Glomerular endothelial cell (primary cell): ENCODE measurements at places on chromosomes 5 and 9. TPM values are rescaled to one million over a fixed set of nuclear protein-coding genes. Genes with fewer than 3 reads are reported as not detected.

The GPX3 gene
- total RNA-seq, result 0.34 and 2.8 TPM in 2 replicates

The GCNT4 gene
- total RNA-seq, result 0.39 and 0.41 TPM in 2 replicates

The CACNA1B gene
- 0.15 and 0.41 TPM in 2 replicates for total RNA-seq

The ADGRD2 gene
- not detected in 2 replicates for total RNA-seq

The ACOT12 gene
- not detected in 2 replicates for total RNA-seq

The PALM2AKAP2 gene
- 3.9 and 5.3 TPM in 2 replicates for total RNA-seq

DNA sequence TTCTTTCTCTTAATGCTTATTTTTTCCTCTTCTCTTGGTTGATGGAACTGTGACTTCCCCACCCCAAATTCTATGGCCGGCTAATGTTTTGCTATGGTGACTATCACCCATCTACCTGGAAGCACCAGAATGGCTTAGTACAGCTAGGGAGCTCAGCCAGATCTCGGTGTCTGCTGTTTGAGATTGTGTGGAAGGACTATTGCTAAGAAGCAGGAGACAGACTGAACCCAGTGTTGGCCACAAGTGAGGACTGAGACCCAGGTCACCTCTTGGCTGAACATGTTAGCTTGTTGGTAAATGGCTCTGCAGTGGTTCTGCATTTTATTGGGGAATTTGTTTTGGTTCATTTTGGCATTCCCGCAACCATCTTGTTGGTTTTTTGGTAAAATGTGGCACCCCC, 2.7 kb downstream of the PRRC2B start:
- DNase-seq, result no peak

DNA sequence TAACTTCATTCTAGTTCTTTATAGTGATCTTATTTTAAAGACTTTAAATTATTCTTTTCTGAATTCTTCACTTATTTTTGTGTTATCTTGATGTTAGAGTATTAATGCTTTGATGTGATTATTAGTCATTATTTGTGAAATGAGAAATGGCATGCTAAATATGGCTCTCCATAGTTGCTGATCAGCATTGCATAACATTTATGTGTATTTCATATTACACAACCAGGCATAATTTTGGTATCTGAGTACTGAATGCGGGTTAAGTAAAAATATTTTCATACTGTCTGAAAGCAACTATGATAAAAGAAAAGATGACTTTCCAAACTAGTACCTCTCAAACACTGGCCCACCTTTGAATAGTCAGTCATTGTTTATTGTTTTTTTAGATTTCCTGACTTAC, 41.1 kb upstream of the CCNH start:
- no peak for DNase-seq

- no peak for DNase-seq
Observed at GRCh38 chr5:168365581-168366081, 74.2 kb downstream of the WWC1 start.

DNA sequence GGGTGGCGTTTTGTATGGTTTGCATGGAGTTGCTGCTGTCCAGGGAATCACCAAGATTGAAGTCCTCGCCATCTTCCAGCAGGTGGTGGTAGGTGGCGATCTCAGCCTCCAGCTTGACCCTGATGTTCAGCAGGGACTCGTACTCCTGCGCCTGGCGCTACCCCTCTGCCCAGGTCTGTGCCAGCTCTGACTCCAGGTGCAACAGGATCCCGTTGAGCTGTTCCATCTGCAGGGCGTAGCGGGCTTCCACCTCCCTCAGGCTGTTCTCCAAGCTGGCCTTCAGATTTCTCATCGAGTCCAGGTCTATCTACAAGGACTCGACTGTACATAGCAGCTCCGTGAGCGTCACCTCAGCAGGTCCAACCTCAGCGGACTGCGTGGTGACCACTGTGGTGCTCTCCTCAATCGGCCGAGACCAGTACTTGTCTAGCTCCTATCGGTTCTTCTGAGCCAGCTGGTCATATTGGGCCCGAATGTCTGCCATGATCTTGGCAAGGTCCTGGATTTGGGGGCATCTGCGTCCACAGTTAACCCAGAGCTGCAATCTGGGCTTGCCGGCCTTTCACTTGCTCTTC, 1584.8 kb upstream of the ACO1 start:
- no peak for DNase-seq

- DNase-seq, result no peak
Observed at GRCh38 chr5:61659221-61659696, 327.2 kb downstream of the ZSWIM6 start.

DNA sequence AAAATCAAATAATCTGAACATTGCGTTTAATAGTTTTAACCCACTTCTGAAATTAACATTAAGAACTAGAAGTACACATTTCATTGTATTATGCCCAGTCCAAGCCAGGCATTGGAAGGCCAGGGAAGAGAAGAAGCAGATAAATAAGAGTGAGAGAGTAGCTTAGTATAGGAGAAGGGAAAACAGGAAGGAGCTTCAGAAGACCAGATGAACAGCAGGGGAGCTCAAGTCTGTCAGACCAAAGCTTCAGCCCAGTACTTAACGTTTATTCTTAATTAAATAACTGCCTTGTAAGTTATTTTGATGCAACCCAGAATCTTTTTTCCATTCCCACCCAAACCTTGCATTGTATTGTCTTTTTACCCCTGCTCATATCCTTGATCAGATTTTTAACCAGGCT, 11.5 kb upstream of the FAM120AOS start:
- no peak for DNase-seq

- DNase-seq, result no peak
Observed at GRCh38 chr5:95832664-95833063, 10.1 kb upstream of the GLRX start.

- DNase-seq, result no peak
Observed at GRCh38 chr5:14640765-14641164, 23.8 kb upstream of the OTULIN start.

- no peak for DNase-seq
Observed at GRCh38 chr9:18061856-18062255, 412.1 kb upstream of the ADAMTSL1 start.

GRCh38 chr5:13350767-13351166, 593.7 kb downstream of the DNAH5 start:
- DNase-seq, result no peak
